ENCODE measurements at places on chromosomes 3 and 15.

GRCh38 chr15:38610748-38611147, 46.1 kb upstream of the RASGRP1 start:
- DNase-seq = peak; percentile 98

DNA sequence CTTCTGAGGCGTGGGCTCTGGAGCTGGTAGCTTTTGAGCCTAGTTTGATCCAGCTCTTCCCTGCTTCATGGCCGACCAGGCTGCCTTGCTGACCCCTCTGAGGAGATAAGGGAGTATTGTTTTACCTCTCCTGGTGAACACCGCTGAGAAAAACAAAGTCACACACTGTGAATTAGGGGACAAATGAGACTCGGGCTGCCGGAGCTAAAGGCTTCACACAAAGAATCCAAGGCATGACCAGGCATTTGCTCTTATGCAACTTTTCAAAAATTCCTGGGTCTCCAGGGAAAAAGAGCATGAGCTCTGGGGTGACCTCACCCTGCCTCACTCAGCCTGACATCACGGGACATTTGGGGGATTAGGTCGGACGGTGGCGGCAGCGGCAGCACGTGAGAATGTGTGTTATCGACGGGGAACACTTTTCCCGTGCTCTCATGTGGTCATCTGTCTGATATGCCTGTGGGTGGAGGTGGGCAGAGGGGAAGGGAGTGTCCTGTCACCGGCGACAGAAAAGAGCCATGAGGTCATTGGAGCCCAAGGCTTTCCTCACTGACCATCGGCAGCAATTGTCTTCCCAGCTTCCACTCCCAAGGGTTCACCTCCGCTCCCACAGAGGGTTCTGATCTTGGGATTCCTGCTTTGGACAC, 61.0 kb downstream of the TMEM44 start:
- no peak for DNase-seq

- no peak for DNase-seq
These were observed 40.3 kb downstream of the USP50 start for GRCh38 chr15:50506121-50506520.

DNA sequence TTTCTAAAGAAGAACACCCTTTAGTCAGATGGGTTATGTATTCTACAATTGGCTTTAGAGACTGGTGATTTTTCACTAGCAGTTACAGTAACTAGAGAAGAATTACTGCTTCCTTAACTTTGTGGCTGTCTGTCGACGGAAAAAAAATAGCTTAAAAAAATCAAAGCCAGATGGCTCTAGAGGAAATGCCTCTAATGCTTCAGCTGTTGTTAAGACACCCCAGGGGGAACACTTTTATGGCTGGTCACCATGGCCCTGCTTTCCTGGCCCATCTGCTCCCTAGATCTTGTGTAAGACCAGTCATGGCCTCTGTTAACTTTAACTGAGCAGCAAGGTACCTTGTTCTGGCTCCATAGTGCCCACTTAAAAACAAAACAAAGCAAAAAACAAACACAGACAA, 198.6 kb upstream of the PLSCR5 start:
- peak; percentile 86 for DNase-seq

DNA sequence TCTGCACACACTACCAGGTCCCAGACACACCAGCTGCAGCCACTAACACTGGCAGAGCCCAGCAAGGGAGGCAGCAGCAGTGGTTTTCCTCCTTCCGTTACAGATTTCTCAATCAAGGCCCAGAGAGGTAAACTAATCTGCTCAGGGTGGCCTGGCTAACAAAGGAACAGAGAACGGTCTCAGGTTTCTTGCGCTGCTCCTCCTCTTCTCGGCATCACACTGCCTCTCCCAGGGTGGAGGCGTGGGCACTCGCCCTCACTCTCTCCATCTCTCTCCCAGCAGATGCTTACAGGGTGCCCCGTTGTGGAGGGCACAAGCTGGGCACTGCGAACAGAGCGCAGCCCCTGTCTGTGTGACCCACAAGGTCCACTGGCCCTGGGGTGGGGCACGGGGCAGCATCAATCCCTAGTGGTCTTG, 228.7 kb downstream of the VPS13C start:
- peak; percentile 44 for DNase-seq

DNA sequence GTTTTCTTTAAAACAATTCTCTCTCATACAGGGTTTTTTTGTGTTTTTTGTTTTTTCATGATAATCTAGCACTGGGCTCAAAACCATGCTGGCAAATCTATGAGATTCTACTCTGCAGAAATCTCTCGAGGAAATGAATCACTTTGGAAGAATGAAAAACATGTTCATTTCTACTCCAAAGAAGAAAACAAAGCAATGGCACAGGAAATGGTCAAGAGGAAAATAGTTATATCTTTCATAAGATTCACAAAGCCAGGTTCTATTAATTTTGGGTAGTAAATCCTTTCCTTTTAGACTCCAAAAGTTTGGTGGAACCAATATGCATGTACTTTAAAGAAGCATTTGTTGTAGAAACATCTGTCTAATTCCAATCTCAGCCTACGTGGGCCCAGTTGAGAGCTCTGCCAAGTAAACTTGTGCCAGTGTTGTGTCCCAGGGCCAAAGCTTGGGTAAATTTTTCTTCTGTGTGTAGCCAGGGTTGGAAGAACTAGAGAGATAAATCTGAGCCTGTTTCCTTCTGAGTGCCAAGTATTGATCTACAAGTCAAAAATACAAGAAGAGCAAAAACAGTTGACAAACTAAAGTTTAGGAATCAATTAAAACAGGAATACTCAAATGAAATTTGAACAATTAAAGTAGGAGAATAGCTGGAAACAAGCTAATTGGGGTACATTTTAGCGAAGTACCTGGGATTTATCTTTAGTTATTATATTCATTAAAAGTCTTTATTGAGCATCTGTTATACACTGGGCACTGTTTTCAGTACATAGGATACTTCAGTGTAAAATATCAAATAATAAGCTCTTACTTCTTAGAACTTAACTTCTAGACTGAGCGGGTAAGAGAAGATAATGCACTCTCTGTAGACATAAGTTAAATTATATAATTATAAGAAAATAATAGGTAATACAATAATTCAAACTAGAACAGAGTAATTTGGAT, 657.5 kb upstream of the NECTIN3 start:
- no peak for DNase-seq

DNA sequence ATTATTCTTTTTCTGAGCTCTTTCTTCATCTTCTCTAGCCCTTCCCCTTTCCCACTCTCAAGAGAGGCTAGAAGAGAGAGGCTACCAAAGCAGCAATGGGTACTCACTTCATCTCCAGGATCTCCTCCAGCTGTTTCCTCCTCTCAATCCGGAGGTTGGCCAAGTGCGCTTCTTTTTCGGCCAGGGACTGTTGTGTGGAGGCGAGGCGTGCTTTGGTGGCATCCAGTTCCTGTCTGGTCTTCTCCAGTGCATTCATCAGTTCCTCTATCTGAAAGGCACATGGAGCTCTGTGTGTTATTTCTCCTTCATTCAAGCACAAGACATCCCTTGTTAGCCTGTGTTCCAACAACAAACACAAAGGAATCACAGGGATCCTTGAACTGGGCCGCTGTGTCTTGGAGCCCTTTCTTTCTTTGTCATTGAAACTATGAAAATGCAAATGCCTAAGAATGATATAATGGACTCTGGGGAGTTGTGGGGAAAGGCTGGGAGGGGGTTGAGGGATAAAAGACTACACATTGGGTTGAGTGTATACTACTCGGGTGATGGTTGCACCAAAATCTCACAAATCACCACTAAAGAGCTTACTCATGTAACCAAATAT, 401.3 kb upstream of the WNT5A start:
- DNase-seq = no peak

DNA sequence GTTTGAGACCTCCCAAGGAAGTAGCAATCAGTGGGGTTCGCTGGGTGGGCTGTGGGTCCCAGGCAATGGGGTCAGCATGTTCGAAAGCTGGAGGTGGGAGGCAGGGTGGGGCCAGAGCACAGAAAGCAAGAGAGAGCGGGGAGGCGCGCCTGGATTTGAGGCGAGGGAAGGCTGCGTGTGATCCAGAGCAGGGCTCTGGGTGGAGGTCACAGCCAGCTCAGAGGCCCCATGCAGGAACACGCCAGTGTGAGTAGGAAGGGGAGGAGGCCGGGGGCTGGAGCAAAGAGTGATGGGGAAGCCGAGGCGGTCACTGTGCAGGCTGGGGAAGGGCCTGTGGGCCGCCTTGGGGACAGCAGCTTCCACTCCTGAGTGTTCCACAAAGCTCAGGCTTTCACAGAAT, 8.8 kb downstream of the DNAJB8 start:
- no peak for DNase-seq

DNA sequence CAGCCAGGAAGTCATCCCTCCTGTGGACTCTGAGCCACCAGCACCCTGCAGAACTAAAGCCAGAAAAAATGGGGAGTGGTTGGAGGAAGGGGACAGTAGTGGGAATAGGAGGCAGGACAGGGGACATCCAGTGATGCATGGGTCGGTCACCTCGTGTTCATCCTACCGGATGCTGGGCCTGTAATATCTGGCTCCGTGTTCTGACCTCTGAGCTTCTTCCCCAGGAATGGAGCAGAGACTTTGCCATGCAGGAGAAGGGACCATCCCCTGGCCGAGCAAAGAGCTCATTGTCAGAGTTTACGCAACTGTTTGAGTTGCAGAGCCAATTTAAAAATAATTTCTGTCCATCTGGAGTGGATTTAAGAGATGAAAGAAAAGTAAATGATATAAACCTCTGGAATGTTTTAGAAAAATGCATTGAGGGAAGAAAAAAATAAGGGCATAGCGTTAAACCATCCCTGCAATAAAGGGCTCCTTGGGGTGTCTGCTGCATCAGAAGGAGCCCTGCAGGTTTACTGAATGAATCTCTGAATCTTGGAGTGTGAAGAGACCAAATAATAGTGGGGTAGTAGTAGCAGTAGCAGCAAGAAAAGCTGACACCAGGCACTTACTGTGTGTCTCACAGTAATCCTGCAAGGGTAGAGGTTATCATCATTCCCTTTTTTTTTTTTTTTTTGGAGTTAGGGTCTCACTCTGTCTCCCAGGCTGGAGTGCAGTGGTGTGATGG, 70.9 kb downstream of the AAGAB start:
- no peak for DNase-seq

DNA sequence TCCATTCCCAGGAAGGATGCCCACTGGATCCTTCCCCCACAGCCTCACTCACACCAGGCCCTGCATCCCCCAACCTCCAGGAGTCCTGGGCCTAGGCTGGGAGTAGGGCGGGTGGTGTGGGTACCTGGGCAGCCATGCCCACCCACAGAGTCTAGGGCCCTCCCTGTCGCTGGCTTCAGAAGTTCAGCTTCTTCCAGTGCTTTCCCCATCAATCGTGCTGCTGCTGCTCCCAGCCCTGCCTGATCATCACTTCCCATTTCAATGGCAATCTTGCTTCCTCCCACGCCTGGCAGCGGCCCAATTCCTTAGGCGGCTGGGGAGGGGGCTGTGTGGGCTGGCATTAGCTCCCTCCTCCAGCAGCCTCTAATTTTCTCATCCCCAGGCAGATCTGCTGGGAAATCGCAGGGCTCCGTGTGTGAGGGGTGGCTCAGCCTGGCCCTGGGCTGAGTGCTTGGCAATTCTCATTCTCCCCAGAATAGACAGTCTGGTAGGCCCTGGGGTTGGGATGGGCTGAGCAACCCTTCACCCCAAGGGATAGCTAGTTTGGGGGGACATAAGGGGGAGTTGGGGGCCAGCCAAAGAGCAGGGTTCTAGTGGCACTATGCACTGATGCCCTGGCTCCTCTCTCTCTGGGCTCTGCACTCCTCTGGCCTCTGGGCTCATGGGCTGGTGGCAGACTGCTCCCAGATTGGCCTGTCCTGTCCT, 66.4 kb downstream of the SCN5A start:
- no peak for DNase-seq

- no peak for DNase-seq
These were observed 238.0 kb downstream of the DOCK3 start for GRCh38 chr3:50912746-50913145.

DNA sequence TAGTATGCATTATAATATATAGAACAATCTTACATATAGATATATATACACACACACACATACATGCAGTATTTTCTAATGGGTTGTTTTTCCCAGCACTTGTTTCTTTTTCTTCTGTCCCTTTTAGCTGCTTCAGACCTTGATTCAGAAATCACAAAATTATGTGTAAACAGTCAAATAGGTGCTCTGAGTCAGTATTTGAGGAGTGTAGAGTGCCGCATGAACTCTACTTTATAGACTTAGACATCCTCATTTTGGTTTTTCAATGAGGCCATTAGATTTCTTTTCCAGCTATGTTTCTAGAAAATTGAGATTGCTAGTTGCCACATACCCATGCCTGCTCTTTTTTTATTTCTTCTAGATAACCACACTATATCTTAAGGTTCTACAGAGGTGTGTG, 58.2 kb downstream of the HHLA2 start:
- no peak for DNase-seq

DNA sequence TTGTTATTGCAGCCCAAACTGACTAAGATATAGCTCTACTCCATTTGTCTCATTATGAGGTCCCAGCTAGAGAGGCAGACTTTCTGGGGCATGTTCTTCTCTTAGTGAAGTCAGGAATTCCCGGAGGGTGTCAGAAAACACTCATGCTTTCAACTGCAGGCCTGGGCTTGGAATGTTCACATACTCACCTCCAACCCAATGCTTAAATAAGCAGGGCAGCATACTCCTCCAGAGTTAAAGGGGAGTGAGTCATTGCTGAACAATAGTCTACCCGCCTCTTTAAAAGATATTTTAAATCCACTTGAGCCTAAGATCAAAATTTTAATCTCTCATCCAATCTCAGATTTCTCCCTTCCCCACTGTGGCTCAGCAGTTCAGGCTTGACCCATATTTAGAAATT, 167.8 kb upstream of the DPH6 start:
- no peak for DNase-seq

DNA sequence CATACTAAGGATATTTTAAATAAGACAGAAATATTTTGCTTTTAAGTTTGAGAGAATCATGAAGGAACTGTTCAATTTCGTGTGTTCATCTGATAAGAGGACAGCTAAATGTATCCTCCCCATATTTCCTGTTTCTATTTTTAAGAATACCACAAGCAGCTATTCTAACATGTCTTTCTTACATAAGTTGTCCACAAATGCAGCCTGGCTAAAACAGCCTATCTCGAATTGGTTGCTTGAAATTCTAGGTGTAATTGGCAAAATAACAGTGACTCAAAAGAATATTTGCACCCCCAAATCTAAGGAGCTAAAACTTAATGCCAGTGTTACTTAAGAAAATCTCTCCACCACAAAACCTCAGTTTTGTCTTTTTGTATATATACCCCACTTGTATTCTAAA, 35.0 kb downstream of the BTLA start:
- no peak for DNase-seq

DNA sequence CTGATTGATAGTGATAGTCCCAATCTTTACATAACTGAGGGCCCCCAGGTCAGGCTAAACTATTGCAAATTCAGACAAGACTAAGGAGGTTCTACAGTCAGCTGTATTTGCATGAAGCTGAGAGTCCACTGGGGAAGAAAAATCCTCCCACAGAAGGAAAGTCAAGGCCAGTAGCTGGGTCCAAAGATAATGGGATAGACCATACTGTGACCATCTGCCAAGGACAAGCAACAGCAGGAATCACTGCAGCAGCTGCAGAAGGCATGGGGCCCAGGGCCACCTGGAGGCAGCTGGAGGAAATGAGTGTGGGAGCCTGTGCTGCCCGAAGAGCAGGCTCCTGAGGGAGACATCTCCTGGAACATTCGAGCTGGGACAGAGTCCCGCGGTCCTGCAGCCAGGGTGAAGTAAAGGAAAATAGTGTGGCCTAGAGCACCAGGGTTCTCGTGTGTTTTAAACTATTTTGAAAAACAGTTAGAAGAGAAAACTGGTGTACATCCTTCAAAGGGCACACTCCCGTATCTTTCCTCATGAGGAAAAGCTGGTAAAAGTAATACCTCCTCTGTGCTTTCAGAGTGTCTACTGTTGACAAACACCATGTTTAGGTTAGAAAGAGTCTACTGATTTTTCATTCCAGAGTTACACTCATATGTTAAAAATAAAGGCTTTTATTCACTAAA, 13.2 kb upstream of the TMEM212 start:
- DNase-seq = peak; percentile 42

Measured in NCI-H2171 treated with DMSO at 0.1 percent for 48 hours (cell line).